ENCODE measurements at places on chromosomes 6 and 20.

GRCh38 chr6:13763740-13764381 lies 50.5 kb downstream of the MCUR1 start:
- DNase-seq, result no peak

GRCh38 chr6:157056275-157056674 lies 267.0 kb downstream of the TMEM242 start:
- DNase-seq, result no peak

DNA sequence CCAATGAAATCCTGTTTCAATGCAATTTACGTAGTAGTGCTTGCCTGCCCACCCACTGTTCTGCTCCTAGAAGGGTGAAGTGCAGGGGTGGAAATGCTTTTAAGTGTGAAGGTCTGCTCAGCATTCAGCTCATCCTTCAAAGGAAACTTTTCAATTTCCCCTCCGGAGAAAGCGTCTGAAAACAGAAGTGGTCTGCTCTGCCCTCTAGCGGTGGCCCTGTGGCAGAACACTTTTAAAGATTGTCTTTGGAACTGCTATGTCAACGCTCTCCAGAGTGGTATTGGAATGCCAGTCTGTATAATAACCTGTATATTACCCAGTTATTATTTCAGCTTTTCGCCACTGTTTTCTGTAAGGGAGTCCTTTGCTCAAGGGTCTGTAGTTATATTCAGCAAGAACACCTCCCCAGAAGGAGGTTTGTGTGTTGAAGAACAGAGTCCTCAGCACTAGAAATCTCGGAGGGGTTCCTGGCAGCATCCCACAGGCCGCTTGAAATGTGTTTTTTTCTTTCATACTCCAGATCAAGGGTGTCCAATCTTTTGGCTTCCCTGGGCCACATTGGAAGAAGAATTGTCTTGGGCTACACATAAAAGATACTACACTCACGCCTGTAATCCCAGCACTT lies 63.1 kb upstream of the KLHL31 start:
- DNase-seq, result no peak

- peak; percentile 23 for DNase-seq
Measured at GRCh38 chr6:17585766-17586490, 14.2 kb upstream of the FAM8A1 start.

GRCh38 chr6:36277946-36278470 lies 8.1 kb downstream of the PNPLA1 start:
- DNase-seq, result no peak

DNA sequence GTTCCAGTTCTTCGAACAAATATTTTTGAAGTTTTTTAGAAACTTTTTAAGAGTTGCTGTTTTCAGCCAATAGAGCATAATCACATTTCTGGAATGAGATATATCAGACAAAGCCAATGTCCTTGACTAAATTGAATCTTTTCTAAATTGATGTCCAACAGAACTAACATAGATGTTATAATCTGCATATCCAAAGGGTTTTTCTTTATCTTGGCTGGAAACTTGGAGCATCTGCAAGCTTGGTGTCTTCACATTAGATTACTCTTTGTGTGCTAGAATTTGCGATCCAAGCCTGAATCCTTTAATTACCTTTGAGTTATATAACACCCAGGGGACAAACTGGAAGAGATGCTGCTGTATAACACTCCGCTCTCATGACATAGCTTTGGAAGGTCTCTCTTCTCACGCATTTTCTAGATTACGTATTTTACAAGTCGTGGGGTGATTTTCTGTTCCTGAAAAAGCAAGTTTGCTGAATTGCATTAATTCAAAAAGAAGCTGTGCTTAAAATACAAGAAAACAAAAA lies 64.4 kb upstream of the FUCA2 start:
- DNase-seq, result no peak

- DNase-seq, result no peak
Measured at GRCh38 chr6:27582928-27583725, 110.2 kb upstream of the ZNF184 start.

DNA sequence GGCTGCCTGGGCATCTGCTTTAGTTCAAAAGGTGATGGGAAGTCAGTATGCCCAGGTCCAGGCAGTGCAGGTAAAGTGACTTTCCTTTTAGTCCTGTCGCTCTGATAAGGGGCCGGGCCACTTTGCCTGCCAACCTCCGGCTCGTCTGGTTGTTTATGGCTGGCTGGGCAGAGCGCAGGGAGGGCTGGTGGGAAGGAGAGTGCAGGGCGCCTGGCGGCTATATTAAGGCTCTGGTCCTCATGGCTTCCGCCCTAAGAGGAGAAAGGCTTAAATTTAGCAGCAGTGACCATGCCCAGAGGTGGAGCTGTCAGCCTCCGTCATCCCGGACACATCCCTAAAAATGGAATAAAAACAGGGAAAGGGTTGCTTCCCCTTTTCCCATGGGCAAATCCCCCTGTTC lies 14.6 kb downstream of the GATA5 start:
- no peak for DNase-seq

DNA sequence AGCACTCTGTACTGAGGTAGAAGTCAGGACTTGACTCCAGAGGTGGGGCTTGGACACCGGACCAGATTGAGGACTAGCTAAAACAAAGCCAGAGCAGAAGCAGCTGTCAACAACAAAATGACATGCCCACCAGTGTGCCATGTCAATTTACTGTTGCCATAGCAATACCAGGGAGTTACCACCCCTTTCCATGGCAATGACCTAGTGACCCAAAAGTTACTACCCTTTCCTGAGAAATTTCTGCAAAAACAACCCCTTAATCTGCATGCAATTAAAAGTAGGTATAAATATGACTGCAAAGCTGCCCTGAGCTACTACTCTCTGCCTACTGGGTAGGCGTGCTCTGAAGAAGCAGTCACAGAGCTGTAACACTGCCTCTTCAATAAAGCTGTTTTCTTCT lies 21.0 kb downstream of the MAP3K5 start:
- no peak for DNase-seq
